ENCODE measurements at places on chromosomes 5 and 9.

DNA sequence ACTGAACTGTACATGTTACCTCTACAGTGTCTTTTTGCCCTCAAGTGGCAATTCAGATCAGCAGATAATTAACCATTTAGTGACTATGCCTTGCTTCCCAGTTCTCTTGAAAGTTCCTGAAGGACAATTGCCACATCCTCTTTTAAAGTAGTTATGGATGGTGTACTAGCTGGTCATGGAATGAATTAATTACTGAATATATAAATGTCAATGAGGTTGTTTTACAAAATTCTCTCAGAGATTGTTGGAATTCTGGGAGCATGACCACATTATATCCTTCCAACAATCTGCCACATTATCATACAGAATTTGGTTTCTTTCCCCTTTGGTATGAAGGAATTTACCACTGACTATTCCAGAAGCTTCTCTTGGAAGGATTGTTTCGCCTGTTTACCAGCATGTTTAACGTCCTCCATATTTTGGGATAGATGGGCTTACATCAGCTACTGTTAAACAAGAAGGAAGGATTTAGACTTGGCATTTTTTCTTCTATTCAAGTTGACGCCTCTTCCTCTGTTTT is 176.4 kb downstream of the CD180 start:
- H3K4me3 ChIP-seq, result no peak overlapping the region
- peaks cover 61% of the 10 kb centered on the region for H3K4me1 ChIP-seq

- H3K4me1 ChIP-seq, result peaks cover 16% of the 10 kb centered on the region
- H3K27me3 ChIP-seq, result no peaks in the 10 kb centered on the region
- peaks cover 5% of the 10 kb centered on the region for H3K36me3 ChIP-seq
- no peak for DNase-seq
Observed at GRCh38 chr9:21923694-21924093, 70.5 kb downstream of the CDKN2A start.

DNA sequence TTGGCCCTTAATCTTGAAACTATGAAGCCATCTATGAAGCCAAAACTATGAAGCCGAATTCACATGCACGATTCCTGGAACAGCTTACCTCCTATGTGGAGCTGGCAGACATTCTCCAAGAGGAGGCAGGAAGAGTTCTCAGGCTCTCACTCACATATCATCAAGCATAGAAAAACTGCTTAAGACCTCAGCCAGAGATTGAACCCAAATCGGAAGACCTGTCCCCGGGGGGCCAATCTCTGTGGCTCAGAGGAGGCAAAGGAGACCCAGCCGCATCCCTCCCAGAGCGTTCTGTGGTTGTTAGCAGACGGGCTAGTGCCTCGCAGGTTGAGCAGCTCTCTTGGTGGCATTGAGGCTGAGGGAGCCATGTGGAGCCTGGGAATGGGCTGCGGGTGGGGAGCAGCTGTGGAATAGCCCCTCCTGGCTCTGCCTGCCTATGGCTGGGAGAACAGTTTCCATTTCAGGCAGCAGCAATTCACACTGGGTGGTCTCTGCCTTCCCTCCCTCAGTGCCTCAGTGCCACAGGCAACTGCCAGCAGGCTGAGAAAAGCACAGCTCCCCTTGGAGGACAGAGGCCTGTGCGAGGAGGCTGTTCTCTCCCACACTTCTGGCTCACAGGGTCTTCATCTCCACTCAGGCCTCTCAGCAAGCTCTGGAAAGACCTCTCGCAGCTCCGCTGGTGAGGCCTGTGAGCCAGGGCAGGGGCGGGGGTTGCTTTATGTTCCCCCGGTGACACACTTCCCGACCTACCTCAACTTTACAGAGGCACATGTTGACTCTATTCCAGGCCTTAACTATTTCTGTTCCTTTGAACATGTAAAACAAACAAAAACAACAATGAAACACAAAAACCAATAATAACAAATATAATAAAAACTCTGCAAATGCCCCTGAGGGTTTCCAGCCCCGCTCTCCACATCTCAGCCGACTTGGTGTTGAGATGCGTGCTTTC is 17.4 kb upstream of the TMEM174 start:
- no peak overlapping the region for H3K27ac ChIP-seq
- H3K36me3 ChIP-seq, result no peaks in the 10 kb centered on the region
- no peak overlapping the region for H3K4me3 ChIP-seq
- peaks cover 16% of the 10 kb centered on the region for H3K4me1 ChIP-seq
- DNase-seq, result no peak
- H3K27me3 ChIP-seq, result peaks cover 95% of the 10 kb centered on the region

- peaks cover 30% of the 10 kb centered on the region for H3K27me3 ChIP-seq
- H3K4me1 ChIP-seq, result peaks cover 23% of the 10 kb centered on the region
- DNase-seq, result no peak
- peak overlapping the region; percentile 60 for H3K4me3 ChIP-seq
Observed at GRCh38 chr9:130171226-130172148, 717 bp upstream of the NCS1 start.

GRCh38 chr5:97022898-97023297 is 87.0 kb downstream of the LNPEP start:
- peaks cover 17% of the 10 kb centered on the region for H3K4me1 ChIP-seq
- H3K4me3 ChIP-seq, result no peak overlapping the region
- H3K27me3 ChIP-seq, result no peaks in the 10 kb centered on the region
- peaks cover 23% of the 10 kb centered on the region for H3K36me3 ChIP-seq
- H3K27ac ChIP-seq, result peak overlapping the region; percentile 38

DNA sequence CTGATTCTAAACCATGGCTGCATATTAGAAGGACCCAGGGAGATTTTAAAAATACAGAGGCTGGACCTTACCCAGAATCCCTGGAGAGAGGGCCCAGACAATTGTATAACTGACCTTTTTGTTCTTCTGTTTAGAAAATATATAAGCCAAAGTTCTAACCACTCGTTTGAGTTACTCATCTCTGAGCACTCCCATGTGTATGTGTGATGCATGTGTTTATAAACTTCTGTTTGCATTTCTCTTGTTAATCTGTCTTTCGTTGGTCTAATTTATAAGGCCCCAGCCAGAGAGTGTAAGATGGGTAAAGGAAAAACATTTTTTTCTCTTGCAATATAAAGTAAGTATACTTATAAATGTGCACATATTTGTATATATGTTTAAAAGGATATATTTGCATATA is 443.9 kb downstream of the ZNF608 start:
- H3K36me3 ChIP-seq, result no peaks in the 10 kb centered on the region
- DNase-seq, result no peak

DNA sequence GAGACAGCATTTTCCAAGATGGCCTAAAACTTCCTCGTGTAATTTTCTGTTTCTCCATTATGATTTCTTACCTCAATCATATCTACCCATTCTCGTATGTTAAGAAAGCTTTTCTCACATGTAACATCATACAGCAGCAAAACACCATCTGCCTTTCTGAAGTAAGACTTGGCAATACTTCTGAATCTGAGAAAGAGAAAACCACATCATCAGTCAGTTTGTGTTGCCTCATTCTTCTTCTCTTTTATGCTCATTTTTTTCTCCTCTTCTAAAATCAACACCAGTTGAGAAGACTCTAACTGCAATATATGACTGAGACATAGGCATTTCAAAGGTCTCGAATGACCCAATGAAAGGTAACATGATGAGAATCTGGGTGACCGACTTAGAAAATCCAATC is 66.0 kb downstream of the RASEF start:
- no peaks in the 10 kb centered on the region for H3K27me3 ChIP-seq
- no peaks in the 10 kb centered on the region for H3K36me3 ChIP-seq
- H3K4me3 ChIP-seq, result no peak overlapping the region
- H3K4me1 ChIP-seq, result no peaks in the 10 kb centered on the region

DNA sequence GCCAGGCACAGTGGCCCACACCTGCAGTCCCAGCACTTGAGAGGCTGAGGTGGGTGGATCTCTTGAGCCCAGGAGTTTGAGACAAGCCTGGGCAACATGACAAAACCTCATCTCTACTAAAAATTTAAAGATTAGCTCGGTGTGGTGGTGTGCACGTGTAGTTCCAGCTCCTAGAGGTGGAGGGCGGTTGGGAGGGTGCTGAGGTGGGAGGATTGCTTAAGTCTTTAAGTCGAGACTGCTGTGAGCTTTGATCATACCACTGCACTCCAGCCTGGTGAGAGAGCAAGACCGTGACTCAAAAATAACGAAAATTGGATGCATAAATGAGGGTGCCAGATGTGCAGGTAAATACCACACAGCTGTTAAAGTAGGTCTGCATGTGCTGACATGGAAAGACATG is 39.3 kb upstream of the TDRD7 start:
- H3K27me3 ChIP-seq, result no peaks in the 10 kb centered on the region
- H3K4me3 ChIP-seq, result no peak overlapping the region
- peaks cover 9% of the 10 kb centered on the region for H3K36me3 ChIP-seq
- H3K27ac ChIP-seq, result no peak overlapping the region
- no peaks in the 10 kb centered on the region for H3K4me1 ChIP-seq

DNA sequence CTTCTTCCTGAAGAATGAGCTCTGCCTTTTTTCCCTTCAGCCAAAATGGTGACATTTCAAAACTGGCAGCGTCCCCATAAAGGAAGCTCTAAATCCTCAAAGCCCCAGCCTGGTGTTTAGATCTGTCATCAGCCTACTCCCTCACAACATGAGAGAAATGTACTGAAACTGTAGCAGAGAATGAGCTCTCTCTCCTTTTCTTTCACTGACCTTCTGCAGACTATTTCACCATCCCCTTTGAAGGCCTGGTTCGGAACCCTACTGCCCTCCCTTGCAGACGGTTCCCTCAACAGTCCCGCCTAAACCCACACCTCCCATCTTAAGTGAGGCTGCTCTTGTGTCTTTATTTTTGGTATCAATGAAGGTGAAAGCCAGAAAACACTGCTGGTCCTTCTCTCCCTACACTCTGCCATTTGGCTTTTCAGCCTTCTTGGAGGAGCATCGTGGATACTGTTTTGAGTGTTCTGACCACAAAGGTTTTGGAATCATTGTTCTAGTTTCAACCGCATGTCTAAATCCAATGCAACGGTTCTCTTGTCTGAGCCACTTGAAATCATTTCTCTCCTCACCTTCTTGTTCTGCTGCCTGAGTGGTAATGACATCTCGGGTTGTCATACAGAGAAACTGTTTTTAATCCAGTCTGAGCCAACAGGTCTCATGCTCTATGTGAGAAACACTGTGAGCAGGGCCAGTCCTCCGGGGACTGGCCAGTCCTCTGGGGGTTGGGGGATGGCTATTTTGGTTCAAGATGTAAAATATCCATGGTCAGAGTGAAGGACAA is 39.0 kb downstream of the ITK start:
- no peaks in the 10 kb centered on the region for H3K27me3 ChIP-seq
- peak overlapping the region; percentile 51 for H3K4me3 ChIP-seq
- peak overlapping the region; percentile 92 for H3K27ac ChIP-seq
- peaks cover 100% of the 10 kb centered on the region for H3K4me1 ChIP-seq
- peak; percentile 73 for DNase-seq

DNA sequence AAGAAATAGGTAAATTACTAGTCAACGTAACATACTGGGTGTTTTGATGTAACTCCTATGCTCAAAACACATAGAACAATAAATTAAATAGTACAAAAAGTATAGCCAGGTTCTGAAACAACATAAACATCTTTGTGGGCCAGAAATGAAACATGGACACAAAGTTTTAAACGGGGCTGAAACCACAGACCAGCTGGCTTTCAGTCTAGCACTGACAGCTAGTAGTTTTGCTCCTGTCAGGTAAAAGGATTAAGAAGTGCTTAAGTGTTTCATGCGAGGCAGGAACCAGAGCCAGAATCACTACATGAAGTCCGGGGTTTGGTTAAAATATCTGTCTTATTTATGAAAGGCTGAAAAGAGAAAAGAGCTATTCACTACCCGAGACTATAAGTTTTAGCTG is 19.5 kb downstream of the DCAF10 start:
- H3K27ac ChIP-seq, result no peak overlapping the region
- H3K27me3 ChIP-seq, result no peaks in the 10 kb centered on the region
- no peak for DNase-seq
- H3K36me3 ChIP-seq, result peaks cover 4% of the 10 kb centered on the region

DNA sequence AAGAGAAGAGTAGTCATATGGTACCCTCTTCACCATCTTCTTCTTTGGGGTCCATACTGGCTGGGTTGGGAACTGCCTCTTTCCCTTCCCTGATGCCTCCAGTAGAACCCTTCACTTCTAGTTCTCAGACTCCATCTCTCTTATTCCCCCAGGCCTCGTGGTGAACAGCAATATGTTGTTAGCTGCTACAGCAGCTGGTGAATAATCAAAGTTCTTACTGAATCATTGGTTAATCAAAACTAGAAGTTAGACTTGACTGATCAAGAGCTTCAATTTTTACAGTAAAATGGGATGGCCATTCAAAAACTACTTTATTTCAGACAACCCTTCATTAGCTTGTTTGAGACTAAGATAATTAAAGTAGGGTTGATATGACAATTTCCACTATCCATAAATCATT is 190.9 kb upstream of the GNA14 start:
- no peak overlapping the region for H3K4me3 ChIP-seq
- H3K36me3 ChIP-seq, result no peaks in the 10 kb centered on the region
- no peaks in the 10 kb centered on the region for H3K27me3 ChIP-seq
- DNase-seq, result no peak
- H3K27ac ChIP-seq, result no peak overlapping the region

- no peak overlapping the region for H3K27ac ChIP-seq
- peak; percentile 74 for DNase-seq
- H3K4me1 ChIP-seq, result no peaks in the 10 kb centered on the region
- peaks cover 31% of the 10 kb centered on the region for H3K27me3 ChIP-seq
- no peaks in the 10 kb centered on the region for H3K36me3 ChIP-seq
Observed at GRCh38 chr5:133552925-133553525, 59.3 kb downstream of the FSTL4 start.

GRCh38 chr9:132046456-132046855 is 33.2 kb downstream of the MED27 start:
- H3K36me3 ChIP-seq, result no peaks in the 10 kb centered on the region
- no peak overlapping the region for H3K27ac ChIP-seq

DNA sequence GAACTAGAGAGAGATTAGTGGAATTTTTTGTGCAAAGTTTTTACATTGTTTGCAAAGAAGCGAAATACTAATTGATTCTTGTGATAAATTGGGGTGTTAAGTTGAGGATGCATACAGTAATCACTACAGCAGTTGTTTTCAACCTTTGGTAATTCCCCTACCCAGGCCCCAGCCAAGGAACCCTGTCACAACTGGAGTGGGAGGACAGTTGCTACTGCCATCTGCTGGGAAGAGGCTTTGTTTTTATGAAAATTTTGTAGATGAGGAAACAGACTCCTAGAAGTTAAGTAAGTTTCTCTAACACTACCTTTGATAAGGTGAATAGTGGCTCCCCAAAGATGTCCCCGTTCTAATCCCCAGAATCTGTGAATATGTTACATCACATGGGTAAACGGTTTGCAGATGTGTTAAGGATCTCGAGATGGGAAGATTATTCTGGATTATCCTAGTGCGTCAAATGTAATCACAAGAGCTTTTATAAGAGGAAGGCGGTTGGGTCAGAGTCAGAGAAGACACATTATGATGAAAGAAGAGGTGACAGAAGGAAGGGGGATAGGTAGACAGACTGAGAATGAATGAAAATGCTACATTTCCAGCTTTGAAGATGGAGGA is 34.0 kb upstream of the PPP1R2B start:
- H3K27ac ChIP-seq, result peak overlapping the region; percentile 1
- no peaks in the 10 kb centered on the region for H3K27me3 ChIP-seq
- H3K4me3 ChIP-seq, result no peak overlapping the region
- H3K4me1 ChIP-seq, result peaks cover 19% of the 10 kb centered on the region
- DNase-seq, result peak; percentile 25
- no peaks in the 10 kb centered on the region for H3K36me3 ChIP-seq

- DNase-seq, result peak; percentile 91
- peaks cover 6% of the 10 kb centered on the region for H3K36me3 ChIP-seq
- peak overlapping the region; percentile 95 for H3K4me3 ChIP-seq
- no peaks in the 10 kb centered on the region for H3K27me3 ChIP-seq
Observed at GRCh38 chr5:177429248-177430040, 3.0 kb downstream of the GRK6 start.
